ENCODE measurements at places on chromosomes 2 and 18. TPM values are rescaled to one million over a fixed set of nuclear protein-coding genes. Genes with fewer than 3 reads are reported as not detected.
A peak's percentile ranks its signal among the peaks of the same experiment; 100 is the strongest.

DNA sequence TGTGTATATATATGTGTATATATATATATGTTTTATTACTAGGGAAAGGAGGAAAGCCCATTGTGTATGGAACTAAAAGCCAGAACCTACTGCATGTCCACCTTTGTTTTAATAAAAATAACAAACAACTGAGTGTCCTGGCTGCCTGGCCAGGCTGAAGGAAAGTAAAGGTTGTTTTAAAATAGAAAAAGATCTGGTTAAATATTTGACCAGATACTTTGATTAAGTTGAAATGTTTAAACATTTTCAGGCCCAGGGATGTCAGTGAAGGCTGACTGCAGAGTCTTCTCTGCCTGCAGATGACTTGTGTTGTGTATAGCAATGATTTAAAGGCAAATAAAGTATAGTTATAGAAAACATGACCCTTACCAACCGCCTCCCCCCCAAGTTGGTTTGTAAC is 22.8 kb downstream of the SPTBN1 start:
- no peak for DNase-seq

GRCh38 chr2:223954401-223954800 is 2.9 kb upstream of the MRPL44 start:
- no peak for DNase-seq

NEU2 gene
- total RNA-seq, result not detected

DNA sequence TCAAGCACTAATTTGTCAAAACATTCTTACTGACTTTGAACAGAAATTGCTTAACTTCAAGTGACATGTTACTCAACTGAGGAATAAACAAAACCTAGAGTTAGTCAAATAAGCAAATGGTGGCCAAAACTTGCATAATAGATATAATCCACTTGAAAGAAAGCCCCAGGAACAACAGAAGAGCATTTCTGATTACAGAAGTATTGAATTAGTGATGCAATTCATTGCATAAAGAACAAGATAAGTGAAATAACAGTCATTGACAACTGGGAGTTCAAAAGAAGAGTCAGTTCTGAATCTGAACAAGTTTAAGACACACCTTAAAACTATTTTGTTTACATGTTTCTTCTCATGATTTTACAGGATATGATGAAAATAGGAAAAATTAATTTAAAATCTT is 30.8 kb downstream of the COBLL1 start:
- no peak for DNase-seq

FNDC4 gene
- total RNA-seq, result 5.3 TPM

ABCA12 gene
- total RNA-seq, result 1.8 TPM

DNA sequence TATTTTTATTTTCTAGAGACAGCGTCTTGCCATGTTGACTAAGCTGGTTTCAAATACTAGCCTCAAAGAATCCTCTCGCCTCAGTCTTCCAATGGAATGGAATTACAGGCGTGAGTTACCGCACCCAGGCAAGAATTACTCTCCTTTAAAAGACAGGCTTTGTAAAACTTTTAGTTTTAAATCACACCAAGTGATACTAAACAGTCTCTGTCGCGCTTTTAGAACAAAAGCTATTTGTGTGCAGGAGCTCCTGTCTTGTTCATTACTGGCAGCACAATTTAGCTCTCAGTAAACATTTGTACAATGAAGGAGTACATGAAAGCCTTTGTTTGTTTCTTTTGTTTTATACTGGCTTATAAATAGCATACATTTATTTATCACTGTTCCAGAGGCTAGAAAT is 1719.2 kb upstream of the PIK3C3 start:
- no peak for DNase-seq

DNA sequence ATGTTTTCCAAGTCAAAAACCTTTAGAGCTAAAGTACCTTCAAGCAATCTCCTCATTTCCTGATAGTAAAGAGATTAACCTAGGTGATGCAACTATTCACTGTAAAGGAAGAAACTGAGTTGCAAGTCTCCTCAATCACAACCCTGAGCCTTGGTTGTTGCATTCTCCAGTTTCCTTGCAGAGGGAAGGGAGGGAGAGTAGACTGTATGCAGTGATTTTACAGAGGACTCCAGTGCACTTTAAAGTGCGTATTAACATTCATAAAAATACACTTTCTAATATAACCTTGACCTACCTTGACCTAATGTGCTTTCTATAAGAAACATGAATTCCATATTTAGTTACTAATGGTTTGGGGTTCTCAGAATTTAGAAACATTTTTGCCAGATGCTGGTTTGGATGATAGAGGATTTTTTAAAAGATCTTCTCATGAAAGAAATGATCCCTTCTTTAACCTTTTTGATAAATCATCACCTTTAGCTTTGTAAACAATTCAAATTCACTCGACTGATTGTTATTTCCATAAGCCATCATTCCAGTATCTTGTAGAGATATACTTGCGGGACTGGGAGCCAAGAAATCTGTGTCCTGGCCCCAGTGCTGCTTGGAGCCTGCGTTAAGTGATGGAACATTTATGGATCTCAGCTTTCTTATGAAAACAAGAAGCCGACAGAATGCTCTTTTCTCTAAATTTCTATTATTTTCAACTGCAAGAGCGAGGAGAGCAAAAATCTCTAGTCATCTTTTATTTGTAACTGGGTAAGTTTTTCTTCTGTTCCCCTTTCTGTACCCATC is 228.3 kb downstream of the ZNF521 start:
- DNase-seq, result no peak

DNA sequence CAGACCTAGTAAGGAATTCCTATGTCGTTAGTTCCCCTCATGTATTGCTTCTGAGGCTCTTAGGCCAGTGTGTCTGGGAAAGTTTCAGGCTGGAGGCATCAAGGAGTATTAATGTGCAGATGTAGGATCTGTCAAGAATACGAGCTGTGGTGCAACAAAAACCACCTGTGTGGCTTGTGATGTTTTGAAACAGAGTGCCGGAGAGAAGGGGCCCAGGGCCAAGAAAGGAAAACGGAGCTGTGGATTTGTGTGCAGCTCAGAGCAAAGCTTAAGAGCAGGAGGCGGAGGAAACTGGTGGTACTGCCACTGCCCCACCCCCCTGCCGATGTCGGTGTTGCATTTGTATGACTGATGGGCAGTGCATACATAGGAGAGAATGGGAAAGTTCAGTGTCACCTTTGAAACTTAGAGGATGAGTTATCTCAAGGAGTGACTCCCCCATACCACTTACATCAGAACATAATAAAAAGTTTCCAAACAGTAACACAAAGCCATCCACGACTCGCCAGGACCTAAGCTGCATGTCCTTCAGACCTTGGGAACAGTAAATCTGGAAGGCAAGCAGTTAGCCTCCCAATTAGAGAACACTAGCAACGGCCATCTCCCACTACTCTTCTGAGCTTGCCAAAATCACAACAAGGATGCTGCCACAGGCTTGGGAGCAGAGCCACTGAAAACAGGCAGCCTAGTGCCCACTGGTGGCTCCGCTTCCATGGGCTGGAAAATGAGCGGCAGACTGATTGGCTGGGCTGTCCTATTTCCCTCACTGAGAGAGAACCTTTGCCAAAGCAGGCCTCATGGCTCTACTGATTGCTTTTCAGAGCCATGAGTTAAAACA is 152.7 kb upstream of the NT5C1B start:
- no peak for DNase-seq

GRCh38 chr2:30957591-30957990 is 150.3 kb upstream of the CAPN13 start:
- no peak for DNase-seq

GPAT2 gene
- total RNA-seq, result 11.0 TPM

KCTD1 gene
- total RNA-seq, result 20.7 TPM

- DNase-seq, result no peak
Measured at GRCh38 chr2:23452372-23452771, 67.4 kb downstream of the KLHL29 start.

RNF125 gene
- total RNA-seq, result 0.15 TPM

GRCh38 chr2:224908818-224909217 is 133.4 kb downstream of the DOCK10 start:
- no peak for DNase-seq

DNA sequence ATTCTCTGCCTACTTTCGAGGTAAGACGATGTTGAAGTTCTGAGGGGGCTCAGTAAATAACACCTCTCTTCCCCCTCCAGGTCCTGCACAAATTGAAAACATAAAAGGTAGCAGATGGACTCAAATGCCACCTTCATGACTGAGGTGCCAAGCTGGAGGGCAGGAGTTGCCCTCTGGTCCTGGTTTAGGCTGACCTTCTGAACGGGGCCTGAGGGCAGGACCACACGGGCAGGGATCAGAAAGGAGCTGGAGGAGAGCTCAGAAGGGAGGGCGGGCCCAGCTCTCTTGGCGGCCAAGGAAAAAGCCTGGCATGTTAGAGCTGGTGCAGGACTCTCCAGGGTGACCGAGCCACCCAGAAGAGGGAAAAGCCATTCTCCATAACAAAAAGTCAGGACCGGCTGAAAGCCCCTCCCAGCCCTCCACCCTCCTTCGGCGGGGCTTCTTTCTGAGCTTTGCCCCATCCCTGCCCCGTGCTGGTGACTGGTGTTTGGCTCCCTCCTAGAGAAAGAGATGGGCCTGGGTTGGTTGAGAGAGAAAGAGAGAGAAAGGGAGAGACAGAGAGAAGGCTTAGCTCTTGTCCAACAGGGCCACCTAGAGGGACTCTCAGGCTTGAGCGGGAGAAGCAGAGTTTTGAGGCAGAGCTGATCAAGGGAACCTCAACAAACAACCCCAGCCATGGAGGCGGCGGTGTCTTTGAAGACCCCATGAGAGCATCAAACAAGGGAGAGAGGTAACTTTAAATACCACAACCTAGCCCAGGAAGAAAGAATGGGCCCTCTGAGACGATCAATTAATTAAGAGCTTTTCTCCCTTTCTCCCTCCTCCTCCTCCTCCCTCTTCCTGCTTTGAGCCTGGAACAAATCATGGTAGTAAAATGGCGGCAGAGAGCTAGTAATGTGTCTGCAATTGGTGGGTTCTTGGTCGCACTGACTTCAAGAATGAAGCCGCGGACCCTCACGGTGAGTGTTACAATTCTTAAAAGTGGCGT is 50.8 kb downstream of the WIPF1 start:
- DNase-seq, result peak; percentile 79

GAREM2 gene
- 1.7 TPM for total RNA-seq

GRCh38 chr2:126476691-126477090 is 179.3 kb upstream of the GYPC start:
- no peak for DNase-seq

BCL11A gene
- not detected for total RNA-seq

- DNase-seq, result no peak
Measured at GRCh38 chr2:11187731-11188130, 32.5 kb downstream of the SLC66A3 start.

DNA sequence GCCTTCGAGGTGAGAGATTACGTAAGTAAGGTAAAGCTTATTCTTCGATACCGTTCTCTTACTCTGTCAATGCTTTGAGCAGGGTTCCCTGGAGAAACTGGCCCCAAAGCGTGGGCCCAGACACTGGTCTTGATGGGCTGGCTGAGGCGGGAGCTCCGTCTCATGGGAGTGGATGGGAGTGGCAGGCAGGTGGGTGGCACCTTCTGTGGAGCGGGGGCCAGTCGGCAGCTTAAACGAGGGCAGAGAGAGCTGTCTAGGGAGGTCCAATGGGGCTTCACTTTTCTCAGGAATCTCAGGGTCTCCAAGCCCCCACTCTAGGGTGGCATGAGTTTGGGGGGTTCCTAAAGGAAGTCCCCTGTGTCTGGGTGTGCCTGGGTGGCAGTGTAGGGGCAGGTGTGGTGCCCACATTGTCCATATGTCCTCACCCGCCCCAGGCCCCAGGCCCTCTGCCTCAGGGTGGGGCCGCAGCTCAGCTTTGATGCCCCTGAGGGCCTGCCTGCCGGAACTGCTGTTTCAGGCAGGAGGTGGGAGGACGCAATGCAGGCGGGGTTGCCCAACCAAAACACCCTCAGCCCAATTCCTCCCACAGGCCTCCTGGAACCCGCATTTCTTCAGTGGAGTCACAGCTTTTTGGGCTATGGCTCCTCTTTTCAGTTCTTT is 32.5 kb upstream of the FOSL2 start:
- no peak for DNase-seq

SMYD1 gene
- total RNA-seq, result not detected

DNA sequence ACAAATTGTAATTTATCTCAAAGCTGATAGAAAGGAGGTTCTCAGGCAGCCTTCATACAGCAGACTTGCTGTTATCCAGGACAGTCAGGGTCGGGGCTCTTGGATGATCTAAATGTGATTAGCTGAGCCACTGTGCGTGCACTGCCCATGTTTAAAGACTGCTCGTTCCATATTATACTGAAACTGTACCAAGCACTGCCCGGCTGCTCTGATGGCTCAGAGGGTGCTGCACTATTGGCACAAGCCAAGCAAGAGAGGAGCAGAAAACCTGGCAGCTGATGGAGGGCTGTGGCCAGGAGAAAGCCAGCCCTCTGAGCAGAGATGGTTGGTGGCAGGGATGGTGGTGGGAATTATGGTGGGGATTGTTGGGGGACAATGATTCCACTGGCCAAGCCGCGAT is 63.4 kb downstream of the COL6A3 start:
- no peak for DNase-seq

- no peak for DNase-seq
Measured at GRCh38 chr2:33497221-33497650, 20.8 kb downstream of the RASGRP3 start.

HOXD3 gene
- total RNA-seq, result not detected

DNA sequence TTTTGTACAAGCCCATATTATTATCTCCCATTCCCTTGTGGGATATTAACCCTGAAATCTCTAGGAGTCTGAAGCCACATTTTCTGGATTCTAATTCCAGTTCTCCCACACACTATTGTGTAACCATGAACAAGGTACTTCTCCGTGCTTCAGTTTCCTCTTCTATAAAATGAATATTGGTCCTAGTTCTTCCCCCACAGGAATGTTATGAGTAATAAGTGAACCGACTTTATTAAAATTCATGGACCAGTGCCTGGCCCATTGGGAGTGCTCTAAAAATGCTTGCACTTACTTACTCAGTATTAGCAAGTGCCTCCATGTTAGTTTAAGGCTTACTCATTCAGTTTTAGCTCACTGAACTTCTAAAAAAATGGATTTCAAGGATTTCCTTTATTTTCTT is 1.4 kb upstream of the ACMSD start:
- DNase-seq, result no peak

NEU4 gene
- 0.92 TPM for total RNA-seq

RAMP1 gene
- total RNA-seq, result 48.5 TPM

DNA sequence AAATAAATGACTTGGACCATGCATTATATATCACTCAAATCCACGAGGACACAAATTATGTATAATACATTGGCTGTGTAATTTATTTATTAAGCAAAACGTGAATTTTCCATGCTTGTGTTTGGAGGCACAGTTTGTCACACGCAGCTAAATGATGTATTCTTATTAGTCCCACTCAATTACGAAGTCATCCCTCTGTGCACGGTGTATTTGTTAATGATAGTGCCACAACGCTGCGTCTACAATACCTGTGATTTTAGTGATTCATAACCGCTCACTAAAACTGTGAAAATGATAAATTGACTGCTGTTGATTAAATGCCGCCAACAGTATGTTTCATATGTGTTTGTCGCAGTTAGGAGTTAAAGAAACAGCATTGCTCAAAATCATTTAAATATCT is 358.3 kb downstream of the ZNF516 start:
- DNase-seq, result no peak

GRCh38 chr18:2087877-2088673 is 483.2 kb downstream of the METTL4 start:
- no peak for DNase-seq
